ENCODE measurements at places on chromosomes 16 and 17.

DNA sequence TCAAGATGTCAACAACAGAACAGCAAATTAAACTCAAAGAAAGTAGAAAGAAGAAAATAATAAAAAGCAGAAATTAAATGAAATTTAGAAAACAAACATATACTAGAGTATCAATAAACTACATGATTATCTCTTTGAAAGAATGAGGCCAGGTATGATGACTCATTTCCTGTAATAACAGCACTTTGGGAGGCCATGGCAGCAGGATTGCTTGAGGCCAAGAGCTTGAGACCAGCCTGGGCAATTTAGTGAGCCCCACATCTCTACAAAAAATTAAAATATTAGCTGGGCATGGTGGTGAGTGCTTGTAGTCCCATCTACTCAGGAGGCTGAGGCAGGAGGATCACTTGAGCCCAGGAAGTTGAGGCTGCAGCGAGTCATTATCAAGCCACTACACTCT is 232.5 kb downstream of the RAB11FIP4 start:
- no peak for DNase-seq

GRCh38 chr17:82974136-82974952 is 105.1 kb upstream of the METRNL start:
- no peak for DNase-seq

- no peak for DNase-seq
Observed at GRCh38 chr16:69373019-69373418, 12.8 kb downstream of the TERF2 start.

- peak; percentile 49 for DNase-seq
Observed at GRCh38 chr16:71746442-71747046, 22.0 kb upstream of the PHLPP2 start.

DNA sequence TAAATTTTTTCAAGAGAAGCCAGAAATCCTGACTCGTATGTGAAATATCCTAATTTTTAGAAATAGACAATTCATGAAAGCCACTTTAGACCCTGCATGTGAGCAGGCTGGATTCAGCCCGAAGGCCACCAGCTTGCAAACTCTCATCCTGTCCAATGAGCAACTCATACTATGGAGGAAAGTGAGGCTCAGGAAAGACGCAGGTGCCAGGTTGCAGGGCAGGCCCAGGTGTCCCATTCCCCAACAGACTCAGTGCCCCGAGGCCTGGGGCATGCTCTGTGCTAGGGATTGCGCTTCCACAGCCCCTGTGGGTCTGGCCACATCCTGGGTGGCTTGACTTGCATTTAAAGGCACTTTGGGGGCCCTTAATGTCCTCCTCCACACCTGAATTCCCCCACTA is 16.7 kb upstream of the RASD1 start:
- no peak for DNase-seq

DNA sequence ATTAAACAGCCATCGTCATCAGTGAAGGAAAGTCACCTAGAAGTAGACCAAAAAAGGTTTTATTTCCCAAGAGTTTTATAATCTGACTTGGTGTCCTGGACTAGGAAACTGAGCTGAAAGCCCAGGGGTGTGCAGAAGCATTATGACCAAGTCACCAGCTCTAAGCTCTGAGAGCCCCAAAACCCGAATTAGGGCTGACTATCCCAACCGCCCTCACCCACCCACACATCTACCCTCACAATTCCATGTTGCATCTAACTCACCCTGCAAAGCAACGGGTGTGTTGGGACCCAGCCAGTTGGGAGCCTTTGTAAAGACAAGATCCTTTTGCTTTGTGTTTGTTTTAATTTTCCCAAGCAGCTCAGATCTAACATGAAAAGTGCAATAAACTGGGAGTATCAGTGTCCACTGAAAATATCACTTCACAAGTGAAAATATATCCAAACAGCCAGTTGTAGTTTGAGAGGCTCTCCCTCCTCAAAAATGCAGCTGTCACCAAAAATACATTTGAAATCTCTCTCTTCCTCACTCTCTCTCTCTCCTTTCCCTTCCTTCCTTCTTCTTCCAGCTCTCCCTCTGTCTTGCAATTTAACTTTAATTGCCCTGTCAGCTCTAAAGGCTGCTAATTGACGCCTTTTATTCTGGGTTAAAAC is 16.2 kb upstream of the NOG start:
- DNase-seq: no peak

GRCh38 chr17:40608061-40608581 is 39.5 kb downstream of the SMARCE1 start:
- DNase-seq: no peak

GRCh38 chr17:58097384-58098088 is 14.3 kb downstream of the DYNLL2 start:
- DNase-seq: no peak

DNA sequence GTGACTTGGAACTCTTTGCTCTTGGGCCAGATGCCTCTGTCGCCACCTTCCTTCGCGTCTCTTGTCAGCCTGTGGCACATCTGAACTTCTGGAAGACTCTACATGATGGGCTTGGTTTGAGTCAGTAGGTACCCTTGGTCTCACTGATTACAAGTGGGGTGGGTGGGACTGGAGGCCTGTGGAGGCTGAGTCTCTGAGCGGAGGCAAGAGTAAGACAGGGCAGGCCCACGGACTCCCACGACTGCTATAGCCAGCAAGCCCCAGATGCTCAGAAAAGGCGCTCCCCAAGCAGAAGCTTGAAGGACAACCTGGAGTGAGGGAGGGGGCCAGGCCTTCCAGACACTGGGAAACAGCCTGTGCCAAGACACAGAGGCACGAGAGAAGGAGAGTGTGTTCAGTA is 145.7 kb downstream of the SNX29 start:
- no peak for DNase-seq

- DNase-seq: no peak
Observed at GRCh38 chr17:6996256-6997011, 585 bp downstream of the ALOX12 start.

DNA sequence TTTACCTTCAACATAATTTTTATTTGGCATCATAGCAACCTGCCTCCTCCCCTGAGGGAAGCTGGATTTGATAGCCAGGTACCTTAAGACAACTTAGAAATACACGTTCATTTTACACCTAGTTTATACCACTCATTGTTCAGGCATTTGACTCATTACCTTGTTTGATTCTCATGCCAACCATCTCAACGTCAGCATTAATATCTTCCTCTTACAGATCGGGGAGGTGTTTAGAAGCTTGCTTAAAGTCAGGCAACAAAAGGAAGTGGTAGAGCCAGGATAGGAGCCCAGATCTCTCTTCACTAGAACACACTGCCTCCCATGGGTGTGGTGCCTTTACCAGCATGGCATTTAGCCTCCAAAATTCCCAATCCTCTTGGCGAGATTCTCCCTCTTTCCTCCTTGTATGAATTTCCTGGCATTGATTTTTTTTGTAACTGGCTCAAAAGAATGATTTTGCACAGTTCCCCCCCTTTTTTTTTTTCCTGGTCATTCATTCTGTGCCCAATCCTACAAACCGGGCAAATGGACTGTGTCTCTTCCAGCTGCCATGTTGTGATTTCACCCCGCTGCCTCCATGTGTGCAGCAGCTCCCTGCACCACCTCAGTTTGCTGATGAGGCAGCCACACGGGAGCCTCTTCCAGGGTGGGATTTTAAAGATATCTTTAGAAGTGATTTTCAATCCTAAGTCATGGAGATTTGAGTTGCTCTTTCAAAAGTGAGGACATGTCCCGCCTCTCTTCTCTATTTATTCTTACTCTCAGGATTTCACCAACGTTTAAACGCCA is 383.6 kb downstream of the UTP18 start:
- no peak for DNase-seq

DNA sequence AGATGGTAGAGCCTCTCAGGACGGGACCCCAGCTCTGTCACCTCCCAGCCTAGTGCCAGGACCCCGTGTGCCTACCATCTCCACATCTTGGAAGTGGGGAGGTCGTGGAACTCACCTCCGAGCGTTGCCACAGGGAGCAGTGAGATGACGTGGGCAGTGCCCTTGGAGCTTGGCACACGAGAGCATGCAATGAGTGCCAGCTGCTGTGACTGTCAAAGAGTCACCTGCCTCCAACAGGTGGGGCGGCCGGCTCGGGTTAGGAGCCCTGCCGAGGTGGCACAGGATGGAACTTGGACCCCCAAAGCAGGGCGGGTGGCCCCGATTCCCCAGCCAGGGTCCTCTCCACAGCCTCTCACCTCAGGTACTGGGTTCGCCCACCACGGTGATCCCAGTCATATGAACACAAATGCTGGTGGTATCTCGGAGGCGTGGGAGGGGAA is 5.5 kb downstream of the VPS4A start:
- no peak for DNase-seq

GRCh38 chr16:66212428-66212827 is 154.1 kb upstream of the CDH5 start:
- DNase-seq: no peak

DNA sequence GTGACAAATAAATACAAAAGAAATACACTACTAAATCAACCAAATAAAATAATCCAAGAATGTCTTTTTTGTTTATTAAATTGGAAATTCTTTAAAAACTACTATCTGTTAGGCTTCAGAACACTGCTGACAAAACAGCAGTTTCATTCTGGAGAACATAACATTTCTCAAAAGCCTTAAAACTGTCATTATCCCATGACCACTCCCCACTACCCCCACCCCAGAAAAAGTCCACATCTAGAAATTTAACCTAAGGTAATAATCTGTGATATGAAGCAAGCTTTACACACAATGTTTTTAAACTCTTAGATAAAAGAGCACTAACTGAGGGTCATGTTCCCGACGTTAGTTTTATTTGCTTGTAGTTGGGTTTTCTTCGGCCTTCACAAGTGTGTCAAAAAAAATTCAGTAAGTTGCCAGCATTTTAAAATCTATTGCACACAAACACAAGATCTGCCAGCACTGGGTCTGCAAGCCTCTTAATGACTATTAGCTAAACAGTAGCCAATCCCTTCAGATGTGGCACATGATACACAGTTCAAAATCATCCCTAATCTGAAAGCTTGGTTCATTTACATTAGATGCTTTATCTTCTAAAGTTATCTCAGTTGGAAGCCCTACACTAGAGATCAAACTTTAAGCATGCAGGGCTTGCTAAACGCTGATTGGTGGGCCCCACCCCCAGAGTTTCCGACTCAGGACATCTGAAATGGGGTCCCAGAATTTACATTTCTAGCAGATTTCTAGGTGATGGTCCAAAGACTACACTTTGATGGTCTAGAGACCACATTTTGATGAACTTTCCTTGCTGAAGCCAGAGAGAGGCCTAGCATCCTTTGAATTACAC is 75.2 kb downstream of the KANSL1 start:
- no peak for DNase-seq

GRCh38 chr16:13335879-13336278 is 434.5 kb downstream of the SHISA9 start:
- DNase-seq: no peak

DNA sequence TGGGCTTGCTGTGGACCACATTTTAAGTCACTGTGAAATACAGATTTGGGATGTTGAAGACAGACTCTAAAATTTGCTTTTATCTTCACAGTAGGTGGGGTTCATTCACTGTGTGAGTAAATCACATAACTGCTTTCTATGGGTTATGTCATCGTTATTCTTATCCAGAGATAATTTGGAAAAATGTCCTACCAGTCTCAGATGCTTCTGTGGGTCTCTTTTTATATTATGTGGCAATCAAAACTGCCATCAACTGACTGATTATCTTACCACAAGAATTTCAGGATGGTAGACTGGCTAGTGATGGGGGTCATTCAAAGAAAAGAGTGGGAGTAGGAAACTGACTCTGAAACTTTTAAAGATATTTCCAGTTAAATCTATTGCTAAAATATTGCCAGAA is 3.1 kb downstream of the HSBP1 start:
- no peak for DNase-seq

GRCh38 chr17:55040611-55041010 is 72.0 kb downstream of the STXBP4 start:
- no peak for DNase-seq

DNA sequence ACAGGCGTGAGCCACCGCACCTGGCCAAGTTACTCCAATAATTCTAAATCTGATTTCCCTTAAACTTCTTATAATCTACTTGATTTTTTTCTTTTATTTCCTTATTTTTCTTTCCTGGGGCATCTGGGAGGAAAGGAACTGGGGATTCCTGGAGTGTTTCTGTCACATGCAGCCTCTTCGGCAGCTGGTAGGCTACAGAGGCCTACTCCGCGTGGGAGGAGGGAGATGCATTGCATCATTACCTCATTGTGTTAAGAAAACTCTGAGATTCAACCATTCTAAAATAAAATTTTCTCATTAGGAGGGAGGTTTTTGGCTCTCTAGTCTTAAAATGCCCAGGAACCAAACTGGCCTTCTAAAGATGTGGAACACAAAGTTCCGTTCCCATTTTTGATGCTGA is 64.0 kb downstream of the SOX9 start:
- DNase-seq: no peak

- no peak for DNase-seq
Observed at GRCh38 chr17:61617330-61617729, 26.3 kb upstream of the NACA2 start.

- DNase-seq: no peak
Observed at GRCh38 chr16:28504707-28505404, 1.8 kb downstream of the IL27 start.

DNA sequence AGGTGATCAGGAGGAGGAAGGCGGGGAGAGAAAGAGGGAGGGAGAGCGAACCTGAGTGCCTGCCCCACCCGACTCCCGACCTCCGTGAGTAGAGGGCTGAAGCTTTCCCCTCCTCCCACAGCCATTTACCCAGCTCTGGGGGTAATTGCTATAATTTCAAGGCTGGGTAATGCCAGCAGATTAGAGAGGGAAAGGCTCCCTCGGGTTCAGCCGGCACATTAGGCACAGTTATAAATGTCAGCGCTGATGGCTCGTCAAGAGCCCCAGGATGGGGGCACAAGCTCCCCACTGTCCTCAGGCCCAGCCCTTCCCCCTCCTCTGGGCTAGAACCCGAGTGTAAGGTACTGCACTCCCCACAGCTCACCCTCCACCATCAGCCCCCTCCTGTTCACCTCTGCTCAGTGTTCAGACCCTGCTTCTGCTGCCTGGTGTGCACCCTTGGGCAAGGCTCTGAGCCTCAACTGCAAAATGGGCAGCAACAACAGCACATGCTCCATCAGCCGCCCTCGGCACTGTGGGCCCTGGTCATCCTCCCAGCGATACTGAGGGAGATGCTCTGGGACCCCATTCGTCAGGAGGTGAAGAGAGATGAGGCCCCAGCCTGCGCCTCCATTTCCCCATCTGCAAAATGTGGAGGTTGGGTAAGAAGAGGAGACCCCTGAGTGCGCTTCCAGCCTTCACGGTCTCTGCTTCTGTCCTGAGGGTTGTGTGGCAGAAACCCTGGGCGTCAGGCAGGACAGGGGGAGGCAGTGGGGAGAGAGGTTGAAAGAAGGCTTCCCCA is 77.2 kb downstream of the NT5M start:
- no peak for DNase-seq

- peak; percentile 43 for DNase-seq
Observed at GRCh38 chr16:87945351-87946042, 5.7 kb upstream of the BANP start.

GRCh38 chr17:15780188-15780587 is 48.1 kb downstream of the TBC1D26 start:
- no peak for DNase-seq

- DNase-seq: no peak
Observed at GRCh38 chr16:16045296-16045695, 95.9 kb downstream of the ABCC1 start.

Measured in mesenchymal stem cell (in vitro differentiated cells and primary cell).